ENCODE measurements at places on chromosomes 13 and 19.

- no peak for DNase-seq
Measured at GRCh38 chr19:49555600-49556411, 24.6 kb downstream of the NOSIP start.

- no peak for DNase-seq
Measured at GRCh38 chr19:31285744-31286143, 63.5 kb downstream of the TSHZ3 start.

DNA sequence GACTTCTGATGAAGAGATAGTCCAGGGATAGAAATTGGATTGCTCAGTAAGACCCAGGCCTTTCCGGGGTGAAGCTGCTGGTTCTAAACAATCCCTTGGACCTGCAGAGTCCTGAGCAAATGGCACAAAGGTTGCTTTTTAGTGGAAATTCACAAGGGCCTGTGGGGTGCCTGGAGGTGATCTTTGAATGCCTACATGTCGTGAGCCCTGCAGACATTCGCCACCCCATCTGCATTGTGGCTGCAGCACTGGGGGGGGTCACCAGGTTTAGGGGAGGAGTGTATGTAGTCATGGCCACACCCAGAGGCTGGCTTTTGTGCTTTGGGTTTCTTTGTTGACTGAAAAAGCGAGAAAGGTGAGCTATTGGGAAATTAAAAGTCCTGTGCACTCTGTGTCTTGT, 41.4 kb downstream of the SLC7A9 start:
- no peak for DNase-seq

DNA sequence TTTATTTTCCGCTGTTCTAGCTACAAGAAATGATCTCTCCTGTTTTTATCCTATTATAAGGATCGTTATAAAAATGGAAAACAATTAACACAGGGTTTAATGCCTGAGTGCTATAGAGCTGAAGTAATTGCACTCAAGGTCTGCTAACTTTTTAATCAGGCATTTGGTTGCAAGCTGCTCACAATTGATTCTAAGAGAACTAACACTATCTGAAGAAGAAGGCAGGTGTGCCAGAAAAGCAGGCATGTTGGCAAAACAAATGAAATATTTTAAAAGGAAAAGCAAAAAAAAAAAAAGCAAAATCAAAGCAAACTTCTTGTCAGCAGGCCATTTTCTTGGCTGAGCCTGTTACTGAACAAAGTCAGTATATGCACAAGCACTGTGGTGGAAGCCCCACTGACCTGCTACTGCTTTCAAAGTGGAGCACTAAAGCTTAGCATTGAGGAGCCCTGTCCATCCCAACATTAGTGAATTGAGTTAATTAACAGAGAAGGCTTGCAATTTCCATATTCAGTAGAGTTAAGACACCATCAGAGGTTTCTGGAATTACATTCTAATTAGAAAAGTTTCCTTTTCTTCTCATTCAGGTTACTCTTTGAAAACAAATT, 574.2 kb downstream of the PCDH9 start:
- DNase-seq, result no peak

DNA sequence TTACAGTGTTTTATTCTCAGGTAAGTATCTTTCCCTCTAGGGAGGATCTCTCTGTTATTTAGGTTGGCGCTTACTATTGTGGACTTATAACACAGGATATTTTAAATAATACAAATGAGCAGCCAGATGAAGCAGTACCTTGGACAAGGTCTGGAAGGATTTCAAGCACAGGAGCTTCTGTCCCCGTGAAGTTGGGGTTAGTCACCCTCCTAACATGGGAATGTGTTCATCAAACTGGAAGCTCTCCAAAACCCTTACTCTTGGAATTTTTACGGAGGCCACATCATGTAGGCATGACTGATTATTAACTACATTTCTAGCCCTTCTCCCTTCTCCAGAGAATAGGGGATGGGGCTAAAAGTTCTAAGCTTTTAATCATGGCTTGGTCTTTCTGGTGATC, 38.3 kb upstream of the SPRY2 start:
- DNase-seq, result no peak
